ENCODE measurements at places on chromosomes 11 and 22. TPM values are rescaled to one million over a fixed set of nuclear protein-coding genes. Genes with fewer than 3 reads are reported as not detected.

- no peak for DNase-seq
- no peak overlapping the region for H3K27ac ChIP-seq
- no peaks in the 10 kb centered on the region for H3K4me1 ChIP-seq
- H3K36me3 ChIP-seq: no peaks in the 10 kb centered on the region
Observed at GRCh38 chr11:95557376-95557775, 232.2 kb downstream of the FAM76B start.

DNA sequence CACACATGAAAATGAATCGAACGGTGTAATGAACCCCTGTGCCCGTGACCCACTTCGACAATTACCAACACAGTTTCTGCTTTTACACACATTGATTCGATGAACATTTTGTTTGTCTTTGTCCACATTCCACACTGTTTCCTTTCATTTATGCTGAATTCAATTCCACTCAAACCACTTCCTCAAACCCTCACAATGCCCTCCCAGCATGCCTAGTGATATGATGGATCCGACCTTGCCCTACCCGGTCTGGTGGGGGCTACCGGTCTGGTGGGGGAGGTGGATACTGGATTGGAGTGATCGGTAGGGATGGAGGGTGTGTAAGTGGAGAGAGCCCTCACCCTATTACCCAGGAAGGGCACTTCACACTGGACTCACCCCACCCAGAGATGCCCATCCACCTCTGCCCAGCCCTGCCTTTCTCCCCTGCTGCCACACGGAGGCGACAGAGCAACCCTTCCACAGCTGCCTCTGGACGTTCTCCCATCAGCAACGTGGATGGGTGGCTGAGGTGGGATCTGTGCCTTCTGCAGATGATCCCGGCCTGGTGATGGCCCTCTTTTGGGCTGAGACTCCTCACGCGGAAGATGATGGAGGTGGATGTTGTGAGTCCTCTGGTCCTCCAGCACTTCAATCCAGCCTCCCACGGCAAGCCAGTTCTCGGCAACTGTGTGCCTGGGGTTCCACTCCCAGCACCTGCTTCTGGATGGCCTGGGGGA is 33.0 kb upstream of the P2RY2 start:
- peak; percentile 95 for DNase-seq
- peaks cover 43% of the 10 kb centered on the region for H3K4me1 ChIP-seq
- H3K4me3 ChIP-seq: peak overlapping the region; percentile 44
- H3K36me3 ChIP-seq: no peaks in the 10 kb centered on the region
- H3K27me3 ChIP-seq: no peaks in the 10 kb centered on the region
- peak overlapping the region; percentile 95 for H3K27ac ChIP-seq

DNA sequence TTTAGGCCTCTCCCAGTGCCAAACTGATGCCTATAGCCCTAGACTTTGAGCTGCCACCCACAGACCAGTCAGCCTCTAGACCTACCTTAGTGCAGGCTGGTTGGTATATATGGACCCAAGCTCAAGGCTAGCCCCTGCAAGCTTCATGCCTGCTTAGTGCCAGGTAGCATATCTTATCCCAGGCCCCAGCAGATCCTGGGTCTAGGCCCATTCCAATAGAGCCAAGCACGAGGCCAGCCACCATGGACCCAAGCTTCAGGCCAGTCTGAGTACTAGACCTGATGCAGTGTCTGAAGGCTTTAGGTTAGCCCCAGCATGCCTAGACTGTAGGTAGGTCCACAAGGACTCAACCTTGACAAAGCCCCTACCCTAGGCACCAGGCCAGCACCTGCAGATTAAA is 1081.7 kb downstream of the JRKL start:
- H3K4me3 ChIP-seq: no peak overlapping the region
- DNase-seq: no peak
- no peaks in the 10 kb centered on the region for H3K36me3 ChIP-seq
- no peaks in the 10 kb centered on the region for H3K4me1 ChIP-seq
- H3K27ac ChIP-seq: no peak overlapping the region

- peak; percentile 84 for DNase-seq
- peaks cover 44% of the 10 kb centered on the region for H3K4me1 ChIP-seq
- H3K27ac ChIP-seq: peak overlapping the region; percentile 87
- no peak overlapping the region for H3K4me3 ChIP-seq
- H3K27me3 ChIP-seq: no peaks in the 10 kb centered on the region
Observed at GRCh38 chr11:70063555-70063954, 14.6 kb upstream of the ANO1 start.

- H3K27me3 ChIP-seq: no peaks in the 10 kb centered on the region
- H3K27ac ChIP-seq: no peak overlapping the region
- H3K4me1 ChIP-seq: peaks cover 18% of the 10 kb centered on the region
- H3K36me3 ChIP-seq: peaks cover 23% of the 10 kb centered on the region
Observed at GRCh38 chr11:44188643-44189042, 93.2 kb downstream of the EXT2 start.

DNA sequence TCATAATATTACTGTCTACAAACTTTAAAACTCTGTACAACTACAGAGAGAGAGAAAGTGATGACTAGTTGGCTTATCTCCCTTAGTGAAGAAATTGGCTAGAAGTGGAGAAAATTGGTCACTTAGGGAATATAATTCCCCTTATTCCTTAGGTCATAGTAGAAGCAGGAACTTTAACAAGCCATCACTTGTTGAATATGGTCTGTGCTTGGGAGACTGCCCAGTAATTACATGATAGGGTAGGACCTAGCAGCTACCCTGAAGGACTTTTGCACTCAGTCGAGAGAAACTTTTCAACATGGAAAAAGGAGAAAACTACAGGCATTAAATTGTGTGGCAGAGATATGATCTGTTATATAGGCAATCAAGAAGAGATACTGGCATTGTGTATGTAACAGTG is 576.5 kb upstream of the CCDC90B start:
- no peak overlapping the region for H3K27ac ChIP-seq
- no peaks in the 10 kb centered on the region for H3K27me3 ChIP-seq
- DNase-seq: no peak
- no peak overlapping the region for H3K4me3 ChIP-seq
- H3K36me3 ChIP-seq: no peaks in the 10 kb centered on the region

DNA sequence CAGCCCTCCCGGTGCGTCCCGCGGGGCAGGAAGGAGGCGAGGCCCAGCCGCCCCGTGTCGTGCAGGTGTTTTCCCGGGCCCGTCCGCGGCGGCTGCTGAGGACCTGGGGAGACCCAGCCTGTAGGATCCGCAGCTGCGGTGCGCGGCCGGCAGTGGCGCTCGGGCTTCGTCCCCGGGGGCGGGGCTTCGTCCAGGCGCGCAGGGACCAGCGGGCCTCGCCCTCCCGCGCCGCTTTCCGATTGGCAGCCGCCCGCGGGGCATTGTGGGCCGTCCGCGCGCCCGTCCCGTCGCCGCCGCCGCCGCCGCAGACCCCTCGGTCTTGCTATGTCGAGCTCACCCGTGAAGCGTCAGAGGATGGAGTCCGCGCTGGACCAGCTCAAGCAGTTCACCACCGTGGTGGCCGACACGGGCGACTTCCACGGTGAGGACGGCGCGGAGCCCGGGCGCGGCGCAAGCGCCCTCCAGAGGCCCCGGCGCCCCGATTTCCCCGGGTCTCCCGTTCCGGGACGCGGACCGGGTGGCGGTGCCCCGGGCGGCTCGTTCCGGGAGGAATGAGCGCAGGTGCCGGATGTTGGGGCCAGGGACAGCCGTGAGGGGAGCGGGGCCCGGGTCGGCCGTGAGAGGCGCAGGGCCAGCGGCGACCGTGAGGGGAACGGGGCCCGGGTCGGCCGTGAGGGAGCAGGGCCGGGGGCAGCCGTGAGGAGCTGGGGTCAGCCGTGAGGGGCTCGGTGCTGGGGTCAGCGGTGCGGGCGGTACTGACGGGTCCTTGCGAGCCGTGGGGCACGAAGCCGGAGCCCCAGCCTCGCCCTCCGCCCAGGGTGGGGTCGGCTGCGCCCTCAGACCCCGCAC is at the start of gene TALDO1:
Gene TALDO1 (plus strand): TSS at position 307 of the 849 bp plus-strand sequence. CDS start 18 bp downstream, at position 325.
- H3K4me3 ChIP-seq: peak within 1 kb of the TSS; percentile 97
- peak; percentile 86 for DNase-seq
- peak within 1 kb of the TSS; percentile 75 for H3K27ac ChIP-seq
- peaks cover 15% of the 10 kb centered on the region for H3K4me1 ChIP-seq

GRCh38 chr11:62125881-62126280 is 2.1 kb downstream of the INCENP start:
- no peaks in the 10 kb centered on the region for H3K27me3 ChIP-seq
- no peak for DNase-seq
- H3K27ac ChIP-seq: no peak overlapping the region
- H3K4me1 ChIP-seq: peaks cover 25% of the 10 kb centered on the region

DNA sequence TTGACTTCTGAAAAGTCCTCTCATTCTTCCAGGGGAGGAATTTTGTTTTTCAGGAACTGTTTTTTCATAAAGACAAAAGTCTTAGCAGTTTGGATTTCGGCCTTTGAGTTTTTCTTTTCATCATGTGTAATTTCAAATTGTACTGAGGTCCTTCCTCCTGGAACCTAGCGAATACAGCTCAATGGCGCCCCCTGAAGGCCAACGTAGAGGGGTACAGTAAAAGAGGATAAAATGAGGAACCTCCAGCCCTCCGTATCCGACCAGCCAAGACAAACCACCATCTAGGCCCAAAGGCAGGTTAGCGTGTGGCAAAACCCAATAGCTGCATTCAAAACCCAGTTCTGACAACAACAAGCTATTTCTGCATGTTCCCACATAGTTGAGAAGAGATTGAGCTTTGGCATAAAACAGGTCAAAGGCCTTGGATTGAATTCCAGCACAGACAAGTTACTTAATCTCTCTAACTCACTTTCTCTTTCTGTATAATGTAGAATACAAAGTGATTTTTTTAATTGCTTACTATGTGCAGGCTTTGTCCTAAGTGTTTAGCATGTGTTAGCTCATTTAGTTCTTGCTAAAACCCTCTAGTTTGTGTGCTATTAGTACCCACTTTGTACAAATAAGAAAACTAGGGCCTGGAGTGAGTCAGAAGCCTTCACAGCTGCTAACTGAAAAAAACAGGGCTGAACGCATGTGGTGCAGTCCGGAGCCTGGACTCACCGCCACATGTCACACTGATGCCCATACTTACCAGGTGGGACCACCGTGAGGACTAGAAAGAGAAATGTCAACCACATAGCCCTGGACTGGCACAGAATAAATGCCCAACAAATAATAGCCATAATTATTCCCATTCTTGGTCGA is 43.2 kb upstream of the ETS1 start:
- H3K4me1 ChIP-seq: peaks cover 17% of the 10 kb centered on the region
- no peak overlapping the region for H3K27ac ChIP-seq
- no peak overlapping the region for H3K4me3 ChIP-seq
- peak; percentile 92 for DNase-seq

- no peak overlapping the region for H3K27ac ChIP-seq
- H3K4me3 ChIP-seq: no peak overlapping the region
- no peaks in the 10 kb centered on the region for H3K36me3 ChIP-seq
- H3K4me1 ChIP-seq: peaks cover 21% of the 10 kb centered on the region
Observed at GRCh38 chr11:35305670-35306382, 113.5 kb downstream of the SLC1A2 start.

GRCh38 chr22:49693848-49694247 is 133.8 kb downstream of the BRD1 start:
- H3K27ac ChIP-seq: no peak overlapping the region
- H3K36me3 ChIP-seq: no peaks in the 10 kb centered on the region
- H3K4me3 ChIP-seq: no peak overlapping the region
- no peaks in the 10 kb centered on the region for H3K4me1 ChIP-seq
- peaks cover 47% of the 10 kb centered on the region for H3K27me3 ChIP-seq

DNA sequence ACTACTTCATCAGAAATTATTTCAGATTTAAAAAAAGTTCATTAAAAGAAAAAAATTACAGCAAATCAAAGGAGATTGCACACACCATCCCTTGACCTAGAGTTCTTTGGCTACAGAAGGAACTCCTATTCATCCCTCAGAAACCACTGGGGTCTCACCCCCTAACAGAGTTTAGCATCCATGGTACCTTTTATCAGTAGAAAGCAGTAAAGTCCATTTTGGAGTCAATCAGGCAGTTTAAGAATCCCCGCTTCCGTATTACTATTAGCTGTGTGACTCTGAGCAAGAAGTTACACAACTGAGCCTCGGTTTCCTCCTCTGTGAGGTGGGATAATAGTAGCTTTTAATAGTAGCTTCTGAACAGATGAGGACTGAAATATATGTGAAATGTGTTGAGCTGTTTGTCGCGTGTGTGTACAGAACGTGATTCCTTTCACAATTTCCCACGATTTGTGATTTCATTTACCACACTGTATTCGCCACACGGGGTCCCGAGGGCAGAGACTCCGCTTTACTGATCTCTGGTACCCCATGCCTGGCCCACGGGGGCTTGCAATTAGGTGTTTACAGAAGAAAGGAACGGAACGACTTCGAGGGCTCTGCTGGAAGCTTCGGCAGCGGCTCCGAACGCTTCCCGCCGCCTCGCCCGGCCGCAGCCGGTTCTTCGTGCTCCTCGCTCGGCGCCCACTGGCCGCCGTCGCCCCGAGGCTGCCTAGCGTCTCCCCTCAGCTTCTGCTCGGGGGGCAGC is 72.5 kb upstream of the ZBED5 start:
- peak overlapping the region; percentile 68 for H3K4me3 ChIP-seq
- no peaks in the 10 kb centered on the region for H3K36me3 ChIP-seq
- H3K27ac ChIP-seq: peak overlapping the region; percentile 93
- DNase-seq: peak; percentile 17
- H3K27me3 ChIP-seq: no peaks in the 10 kb centered on the region

DNA sequence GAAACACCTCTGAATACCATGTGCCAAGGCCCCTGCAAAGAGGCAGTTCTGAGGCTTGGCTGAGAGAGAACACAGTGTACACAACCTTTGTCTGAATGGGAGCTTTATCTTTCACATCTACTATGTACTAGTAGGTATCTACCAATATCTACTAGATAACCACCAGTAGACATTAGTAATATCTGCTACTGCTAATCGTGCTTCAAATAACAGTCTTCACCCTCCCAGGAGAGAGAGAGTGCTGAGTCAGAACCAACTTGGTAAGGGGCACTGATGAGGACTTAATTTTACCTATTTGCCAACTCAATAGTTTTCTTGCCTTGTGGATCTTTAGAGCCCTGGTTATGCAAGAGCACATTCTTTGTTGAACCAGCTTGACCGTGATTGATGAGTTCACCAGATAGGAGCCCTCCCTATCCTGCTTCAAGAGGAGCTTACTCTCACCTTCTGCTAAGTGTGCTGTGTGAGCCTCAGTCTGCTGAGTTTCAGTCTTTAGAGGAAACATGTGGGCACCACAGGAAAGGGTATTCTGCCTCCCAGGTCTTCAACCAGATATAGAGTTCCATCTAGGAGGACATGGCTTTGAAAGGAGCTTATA is 967.5 kb downstream of the NTM start:
- no peak overlapping the region for H3K27ac ChIP-seq
- H3K4me3 ChIP-seq: no peak overlapping the region
- H3K27me3 ChIP-seq: peaks cover 16% of the 10 kb centered on the region
- H3K4me1 ChIP-seq: no peaks in the 10 kb centered on the region
- DNase-seq: no peak
- no peaks in the 10 kb centered on the region for H3K36me3 ChIP-seq

GRCh38 chr11:134557571-134558257 is 145.7 kb upstream of the B3GAT1 start:
- H3K36me3 ChIP-seq: no peaks in the 10 kb centered on the region
- no peak overlapping the region for H3K27ac ChIP-seq
- H3K27me3 ChIP-seq: peaks cover 18% of the 10 kb centered on the region
- no peak overlapping the region for H3K4me3 ChIP-seq

GRCh38 chr11:43784301-43784700 is 96.3 kb upstream of the ALKBH3 start:
- H3K4me1 ChIP-seq: no peaks in the 10 kb centered on the region
- no peak overlapping the region for H3K4me3 ChIP-seq
- H3K27ac ChIP-seq: no peak overlapping the region
- H3K27me3 ChIP-seq: no peaks in the 10 kb centered on the region
- peaks cover 3% of the 10 kb centered on the region for H3K36me3 ChIP-seq

Gene PATE4
- total RNA-seq: not detected

Gene ELF5
- not detected for total RNA-seq

Gene OR8K3
- total RNA-seq: not detected

Gene FAM180B
- not detected for total RNA-seq

Gene F2
- not detected for total RNA-seq

Measured in PC-3 (cell line).